T-cell (primary cell): ENCODE measurements at places on chromosomes 7 and 10. TPM values are rescaled to one million over a fixed set of nuclear protein-coding genes. Genes with fewer than 3 reads are reported as not detected.

Gene SLC13A1
- not detected for total RNA-seq

Gene FAM25G
- not detected for total RNA-seq

- H3K27ac ChIP-seq = no peak overlapping the region
- DNase-seq = no peak
- peaks cover 5% of the 10 kb centered on the region for H3K4me1 ChIP-seq
- H3K4me3 ChIP-seq = no peak overlapping the region
- H3K27me3 ChIP-seq = no peaks in the 10 kb centered on the region
- H3K36me3 ChIP-seq = no peaks in the 10 kb centered on the region
Observed at GRCh38 chr7:130277763-130278643, 11.3 kb downstream of the CPA2 start.

Gene CPEB3
- total RNA-seq = 3.0 TPM

- DNase-seq = no peak
- H3K36me3 ChIP-seq = no peaks in the 10 kb centered on the region
- no peak overlapping the region for H3K4me3 ChIP-seq
Observed at GRCh38 chr10:70551971-70552422, 50.5 kb downstream of the PRF1 start.

GRCh38 chr7:105298439-105298894 lies 90.3 kb downstream of the SRPK2 start:
- H3K27ac ChIP-seq = peak overlapping the region; percentile 18
- DNase-seq = no peak
- no peak overlapping the region for H3K4me3 ChIP-seq
- H3K36me3 ChIP-seq = no peaks in the 10 kb centered on the region
- H3K4me1 ChIP-seq = peaks cover 3% of the 10 kb centered on the region
